ENCODE measurements at places on chromosomes 1 and 21.

GRCh38 chr1:188906921-188907641 is 1570.6 kb downstream of the BRINP3 start:
- no peak for DNase-seq

GRCh38 chr1:193700710-193701355 is 514.4 kb upstream of the B3GALT2 start:
- DNase-seq, result peak; percentile 34

- DNase-seq, result no peak
Measured at GRCh38 chr1:27117733-27118439, 37.0 kb downstream of the SLC9A1 start.

DNA sequence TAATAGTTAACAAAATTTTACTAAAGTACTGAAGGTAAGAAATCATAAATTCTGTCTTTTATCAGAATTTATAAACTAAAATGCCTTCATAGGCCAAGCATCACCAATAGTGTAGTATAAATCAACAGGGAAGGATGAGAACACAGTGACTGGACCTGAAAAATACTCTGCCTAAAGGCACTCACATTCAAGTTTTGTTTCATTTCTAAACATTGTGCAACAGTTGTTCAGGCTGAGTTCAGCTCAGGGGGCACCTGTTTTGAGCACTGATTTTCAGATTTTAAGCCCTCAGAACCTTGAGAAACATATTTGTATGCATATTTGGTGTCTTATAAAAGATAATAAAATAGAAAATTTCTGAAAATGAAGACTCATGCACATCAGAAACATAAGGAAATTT is 12.4 kb downstream of the ACBD6 start:
- no peak for DNase-seq

- DNase-seq, result no peak
Measured at GRCh38 chr21:24294171-24294570, 1313.1 kb downstream of the MRPL39 start.

DNA sequence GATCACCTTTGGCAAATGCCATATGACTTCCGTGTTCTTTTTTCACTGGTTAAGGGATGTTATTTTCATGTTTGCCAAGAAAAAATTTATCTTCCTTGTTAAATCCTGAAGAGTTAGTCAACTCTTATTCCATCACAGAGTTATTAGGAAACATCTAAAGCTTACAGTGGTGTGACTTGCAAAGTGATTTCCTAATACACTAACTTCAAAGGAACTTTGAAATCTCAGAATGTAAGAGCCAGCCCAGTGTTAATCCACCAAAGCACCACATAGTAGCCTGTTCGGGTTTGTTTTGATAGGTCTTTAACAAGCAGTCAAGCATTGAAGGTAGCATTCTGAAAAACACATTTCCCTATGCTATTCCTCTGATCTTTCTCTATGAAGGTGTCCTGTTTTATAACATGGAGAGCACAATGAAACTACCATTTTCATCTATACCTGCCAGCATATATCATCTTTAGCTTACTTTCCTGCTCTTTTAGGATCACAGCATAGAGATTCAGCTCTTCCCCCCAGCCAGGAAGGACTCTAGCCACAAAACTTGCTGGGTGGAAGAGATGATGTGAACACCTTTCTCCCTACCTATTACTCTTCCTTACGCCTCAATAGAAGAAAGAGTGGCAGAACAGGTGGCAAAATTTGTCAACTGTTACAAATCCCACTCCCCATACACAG is 82.4 kb upstream of the MAGI3 start:
- DNase-seq, result no peak

DNA sequence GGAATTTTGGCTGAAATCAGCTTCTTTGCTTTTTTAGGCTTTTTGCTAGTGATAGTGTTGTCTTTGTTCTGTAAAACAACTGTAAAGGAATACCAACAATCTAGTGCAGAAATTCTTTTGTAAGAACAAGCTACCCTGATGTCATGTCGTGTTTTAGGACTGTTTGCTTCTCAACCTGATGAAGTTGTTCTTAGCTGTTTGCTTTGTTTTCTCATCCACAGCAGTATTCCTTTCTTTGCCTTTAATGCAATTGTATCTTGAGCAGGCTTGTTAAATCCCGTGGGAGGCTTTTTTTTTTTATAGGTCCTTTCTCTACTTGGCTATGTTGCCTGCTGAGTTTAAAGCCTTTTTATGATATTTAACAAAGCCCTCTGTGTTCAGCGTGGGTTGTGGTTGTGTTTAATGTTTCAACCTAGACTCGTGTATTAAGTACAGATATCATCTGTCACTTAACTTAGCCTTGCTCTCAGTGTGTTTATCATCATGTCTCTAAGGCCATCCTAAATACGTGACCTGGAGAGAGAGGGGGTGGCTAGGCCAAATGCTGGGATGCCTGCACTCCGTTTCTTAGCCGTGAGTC is 31.6 kb downstream of the ADARB1 start:
- no peak for DNase-seq

- no peak for DNase-seq
Measured at GRCh38 chr1:23466423-23466989, 17.5 kb downstream of the ASAP3 start.

DNA sequence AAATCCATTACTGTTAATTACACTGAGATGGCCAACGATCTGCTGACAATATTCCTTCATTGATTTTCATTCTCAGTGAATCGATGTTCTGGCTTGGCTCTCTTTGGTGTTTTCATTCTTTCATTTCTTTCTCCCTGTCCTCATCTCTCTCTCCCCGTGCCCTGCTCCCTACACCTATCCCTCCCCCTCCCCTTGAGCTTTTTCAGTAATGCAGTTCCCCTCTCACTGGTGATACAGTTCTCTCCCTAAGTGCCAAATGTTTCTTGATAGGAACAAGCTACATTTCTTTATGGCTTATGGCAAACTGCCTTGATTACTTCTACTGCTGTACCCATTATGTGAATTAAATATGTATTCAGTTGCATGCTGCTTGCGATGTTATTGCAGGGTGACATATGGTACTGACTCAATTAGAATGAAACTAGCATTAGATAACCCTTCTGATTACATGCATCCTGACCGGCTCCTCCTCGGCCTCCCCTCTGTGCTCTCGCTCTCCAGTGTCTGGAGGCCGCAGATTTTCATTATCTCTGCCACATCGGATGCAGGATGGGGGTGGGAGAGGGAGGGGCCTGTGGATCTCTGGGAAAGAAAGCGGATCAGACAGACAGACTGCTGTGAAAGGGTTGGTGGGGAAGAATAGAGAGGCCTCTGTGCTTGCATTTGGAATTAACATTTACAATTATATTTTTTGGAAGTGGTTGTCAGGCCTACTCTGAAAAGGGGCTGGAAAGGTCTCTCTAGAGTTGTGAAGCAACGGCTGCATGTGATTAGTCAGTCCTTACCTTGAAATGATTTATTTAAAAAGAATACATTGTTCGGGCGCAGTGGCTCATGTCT is 130.9 kb downstream of the PBX1 start:
- DNase-seq, result no peak

- no peak for DNase-seq
Measured at GRCh38 chr1:156253634-156254033, 5.8 kb upstream of the PAQR6 start.

DNA sequence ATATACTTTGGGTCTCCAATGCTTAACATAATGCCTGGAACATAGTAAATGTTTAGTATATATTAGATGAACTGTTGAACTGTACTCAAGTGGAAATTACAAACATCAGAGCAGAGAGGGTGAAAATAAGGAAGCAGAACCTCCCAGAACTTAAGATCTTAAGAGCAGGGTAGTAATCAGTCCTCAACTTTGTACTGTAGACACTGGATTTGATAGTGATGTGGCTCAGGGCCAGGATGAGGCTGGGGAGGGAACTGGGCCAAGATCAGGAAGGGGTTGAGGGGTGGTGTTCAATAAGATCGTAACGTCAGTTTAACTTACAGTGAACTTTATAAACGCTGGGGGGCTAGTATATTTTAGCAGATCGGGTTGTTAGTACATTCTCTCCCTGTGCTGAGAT is 15.4 kb downstream of the MPZL1 start:
- no peak for DNase-seq

- DNase-seq, result peak; percentile 41
Measured at GRCh38 chr21:37550618-37551330, 184.2 kb downstream of the DYRK1A start.

- DNase-seq, result no peak
Measured at GRCh38 chr21:23162198-23162946, 2164.2 kb downstream of the NCAM2 start.

GRCh38 chr1:17309426-17310067 is 1.6 kb downstream of the PADI4 start:
- DNase-seq, result peak; percentile 48

GRCh38 chr1:12359359-12360133 is 129.7 kb downstream of the VPS13D start:
- DNase-seq, result no peak

GRCh38 chr1:31781756-31782371 is 17.7 kb upstream of the ADGRB2 start:
- no peak for DNase-seq

All from endodermal cell (in vitro differentiated cells).